Cardiac muscle cell (in vitro differentiated cells and primary cell): ENCODE measurements at places on chromosomes 6 and 20.
A peak's percentile ranks its signal among the peaks of the same experiment; 100 is the strongest.

DNA sequence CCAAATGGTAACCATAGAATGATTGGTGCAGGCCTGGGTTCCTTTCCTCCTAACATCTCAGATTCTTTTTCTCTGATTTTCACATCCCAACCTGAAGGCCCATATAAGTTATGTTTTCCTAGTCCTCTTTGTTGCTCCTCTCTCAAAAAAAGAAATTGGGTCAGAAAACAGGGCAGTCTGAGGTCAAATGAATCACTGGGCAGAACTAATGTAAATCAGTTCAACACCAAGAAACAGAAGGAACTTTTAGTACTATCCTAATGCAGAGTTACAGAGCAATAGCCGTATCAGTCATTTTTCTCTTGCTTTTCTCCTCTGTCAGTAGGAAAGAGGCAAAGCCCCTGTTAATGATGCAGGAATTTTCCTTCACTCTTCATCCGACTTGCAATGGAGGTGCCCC lies 11.0 kb upstream of the TPD52L1 start:
- no peaks in the 10 kb centered on the region for H3K4me1 ChIP-seq
- H3K36me3 ChIP-seq = no peaks in the 10 kb centered on the region
- H3K4me3 ChIP-seq = no peak overlapping the region

DNA sequence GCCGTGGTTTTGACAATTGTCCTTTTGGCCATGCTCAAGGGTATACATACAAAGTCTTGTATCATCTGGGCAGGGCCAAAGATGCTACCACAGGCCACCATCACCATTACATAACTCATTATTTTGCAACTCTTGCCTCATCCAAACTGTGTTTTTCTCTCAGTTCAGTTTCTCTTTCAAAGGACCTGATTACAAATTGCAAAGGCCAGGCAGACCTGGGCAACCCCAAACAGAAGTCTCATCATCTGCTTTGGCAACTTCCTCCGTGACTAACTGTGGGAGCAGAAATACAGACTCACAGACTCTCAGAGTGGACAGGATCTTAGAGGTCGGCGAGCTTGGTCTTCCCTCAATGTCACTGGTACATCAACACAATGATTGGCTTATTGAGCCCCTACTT lies 117.8 kb upstream of the NEDD9 start:
- H3K4me3 ChIP-seq = no peak overlapping the region
- no peak overlapping the region for H3K27ac ChIP-seq
- no peak for DNase-seq
- H3K4me1 ChIP-seq = no peaks in the 10 kb centered on the region

- no peak overlapping the region for H3K4me3 ChIP-seq
- H3K36me3 ChIP-seq = no peaks in the 10 kb centered on the region
- no peak for DNase-seq
- H3K27ac ChIP-seq = no peak overlapping the region
- H3K27me3 ChIP-seq = no peaks in the 10 kb centered on the region
- H3K4me1 ChIP-seq = no peaks in the 10 kb centered on the region
These were observed 37.6 kb downstream of the SHLD1 start for GRCh38 chr20:5787796-5788165.

DNA sequence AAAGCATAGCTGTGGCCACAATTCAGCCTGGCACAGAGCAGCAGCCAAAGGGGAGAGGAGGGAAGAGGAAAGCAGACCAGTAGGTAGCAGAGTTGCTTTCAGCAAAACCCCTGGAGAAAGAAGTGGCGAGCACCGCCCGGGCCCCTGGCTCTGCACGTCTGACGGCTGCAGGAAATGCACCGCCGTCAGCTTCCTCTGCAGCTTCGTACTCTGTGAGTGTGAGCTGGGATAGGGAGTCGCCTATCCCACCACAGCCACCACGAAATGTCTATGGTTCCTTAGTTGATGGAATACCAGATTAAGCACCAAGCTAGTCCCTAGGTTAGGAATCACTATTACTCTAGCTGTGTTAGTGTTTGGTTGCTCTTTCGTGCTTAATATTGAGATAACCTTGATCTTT lies 79.9 kb upstream of the NAA20 start:
- H3K27ac ChIP-seq = peak overlapping the region; percentile 77
- DNase-seq = no peak
- H3K36me3 ChIP-seq = no peaks in the 10 kb centered on the region

DNA sequence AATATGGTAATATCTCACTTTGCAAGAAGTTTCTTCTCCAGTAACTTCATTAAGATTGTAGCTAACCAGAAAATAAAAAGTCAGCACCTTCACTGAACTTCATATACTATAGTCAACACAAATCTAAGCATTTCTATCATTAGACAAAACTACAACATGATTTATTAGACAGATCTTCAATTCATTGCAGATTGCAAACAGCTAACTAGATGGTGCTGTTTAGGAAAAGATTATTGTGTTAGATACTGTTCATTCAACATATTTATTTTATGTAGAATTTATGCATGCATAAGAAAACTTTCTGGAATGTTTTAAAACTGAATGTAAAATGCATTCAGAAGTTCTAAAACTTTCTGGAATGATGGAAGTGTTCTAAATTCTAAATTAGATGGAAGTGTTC lies 442.1 kb downstream of the HTR1B start:
- H3K36me3 ChIP-seq = no peaks in the 10 kb centered on the region
- no peak overlapping the region for H3K4me3 ChIP-seq
- H3K27ac ChIP-seq = no peak overlapping the region
- no peaks in the 10 kb centered on the region for H3K27me3 ChIP-seq

DNA sequence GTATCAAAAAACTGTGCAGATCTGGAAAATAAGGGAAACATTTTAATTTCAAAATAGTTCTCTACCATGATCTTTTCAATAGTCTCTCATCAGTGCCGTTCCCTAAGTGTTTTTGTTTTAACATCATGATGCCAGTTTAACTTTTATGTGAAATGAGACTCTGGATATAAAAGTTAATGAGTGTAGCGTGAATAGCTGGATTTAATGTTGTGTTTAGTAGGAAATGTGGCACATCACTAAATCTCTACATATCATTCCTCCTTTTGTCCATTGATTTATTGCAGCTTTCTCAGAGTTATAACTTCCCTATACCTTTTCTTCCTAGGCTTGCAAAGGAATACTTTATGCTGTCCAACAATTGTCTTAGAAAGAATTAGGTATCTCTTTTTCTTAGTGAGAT lies 81.4 kb upstream of the SCGN start:
- H3K4me1 ChIP-seq = no peaks in the 10 kb centered on the region
- H3K4me3 ChIP-seq = no peak overlapping the region
- no peak overlapping the region for H3K27ac ChIP-seq
- DNase-seq = no peak

- H3K36me3 ChIP-seq = no peaks in the 10 kb centered on the region
- H3K27me3 ChIP-seq = no peaks in the 10 kb centered on the region
- H3K27ac ChIP-seq = no peak overlapping the region
- no peak for DNase-seq
These were observed 686.4 kb downstream of the HTR1B start for GRCh38 chr6:76776876-76777275.

DNA sequence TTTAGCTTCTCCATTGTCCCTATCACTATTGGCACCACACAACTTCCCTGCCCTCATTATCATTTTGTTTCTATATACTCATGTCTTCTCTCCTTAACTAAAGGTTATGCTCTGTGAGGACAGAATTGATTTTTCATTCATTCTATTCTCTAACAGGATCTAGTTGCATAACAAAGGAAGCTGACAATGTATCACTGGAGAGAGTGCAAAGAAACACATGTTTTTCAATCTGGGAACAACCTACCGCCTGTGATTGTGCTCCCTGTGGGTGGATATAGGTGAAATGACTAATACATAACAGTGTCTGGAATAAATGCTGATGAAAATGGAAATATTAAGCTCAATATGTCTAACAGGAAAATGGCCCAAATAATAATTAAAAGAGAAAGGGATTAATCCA lies 56.6 kb downstream of the COL12A1 start:
- no peaks in the 10 kb centered on the region for H3K36me3 ChIP-seq
- H3K4me3 ChIP-seq = no peak overlapping the region
- H3K4me1 ChIP-seq = no peaks in the 10 kb centered on the region
- DNase-seq = peak; percentile 54

GRCh38 chr6:44614396-44614795 lies 226.9 kb downstream of the CDC5L start:
- no peak overlapping the region for H3K4me3 ChIP-seq
- no peak for DNase-seq
- no peaks in the 10 kb centered on the region for H3K36me3 ChIP-seq
- no peak overlapping the region for H3K27ac ChIP-seq
- no peaks in the 10 kb centered on the region for H3K27me3 ChIP-seq

DNA sequence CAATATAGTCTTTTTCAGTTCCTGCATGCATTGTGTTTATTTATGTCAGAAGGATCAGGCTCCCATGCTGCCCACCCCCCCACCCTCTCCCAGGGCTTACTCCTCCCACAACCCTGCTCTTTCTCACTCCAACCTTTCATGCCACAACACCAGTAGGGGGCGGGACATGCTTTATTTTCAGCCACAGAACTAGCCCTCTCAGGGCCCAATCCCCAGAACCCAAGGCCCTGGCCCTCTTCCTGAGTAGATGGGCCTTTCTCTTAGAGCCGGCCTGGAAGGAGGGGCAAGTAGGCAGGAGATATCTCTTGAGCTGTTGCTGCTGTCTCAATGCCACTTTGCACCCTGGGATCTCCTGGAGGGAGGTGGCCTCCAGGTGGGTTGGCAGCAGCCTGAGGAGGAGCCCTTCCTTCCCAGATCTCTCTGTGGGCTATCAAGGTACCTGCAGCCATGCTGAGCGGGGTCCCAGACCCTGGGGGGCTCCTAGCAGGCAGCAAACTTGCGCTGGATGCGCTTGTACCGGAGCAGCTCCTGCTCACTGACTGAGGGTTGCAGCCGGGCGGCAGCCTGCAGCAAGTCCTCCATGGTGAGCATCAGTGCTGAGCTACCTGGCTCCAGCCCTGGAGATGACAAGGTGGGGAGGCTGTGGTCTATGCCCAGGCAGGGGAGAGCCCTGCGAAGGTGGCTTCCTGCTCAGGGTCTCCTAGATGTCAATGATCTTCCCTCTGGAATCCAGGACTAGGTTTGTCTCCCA lies 3.5 kb downstream of the GNMT start:
- H3K4me3 ChIP-seq = no peak overlapping the region
- peaks cover 2% of the 10 kb centered on the region for H3K36me3 ChIP-seq
- no peak overlapping the region for H3K27ac ChIP-seq

- H3K36me3 ChIP-seq = no peaks in the 10 kb centered on the region
- peak; percentile 26 for DNase-seq
- peak overlapping the region; percentile 46 for H3K27ac ChIP-seq
- H3K4me3 ChIP-seq = no peak overlapping the region
- H3K27me3 ChIP-seq = no peaks in the 10 kb centered on the region
- peaks cover 19% of the 10 kb centered on the region for H3K4me1 ChIP-seq
These were observed 211.3 kb downstream of the ARID1B start for GRCh38 chr6:156988276-156989158.

GRCh38 chr6:55530931-55531330 lies 48.1 kb downstream of the HMGCLL1 start:
- H3K27me3 ChIP-seq = no peaks in the 10 kb centered on the region
- no peak overlapping the region for H3K27ac ChIP-seq
- H3K4me1 ChIP-seq = no peaks in the 10 kb centered on the region

DNA sequence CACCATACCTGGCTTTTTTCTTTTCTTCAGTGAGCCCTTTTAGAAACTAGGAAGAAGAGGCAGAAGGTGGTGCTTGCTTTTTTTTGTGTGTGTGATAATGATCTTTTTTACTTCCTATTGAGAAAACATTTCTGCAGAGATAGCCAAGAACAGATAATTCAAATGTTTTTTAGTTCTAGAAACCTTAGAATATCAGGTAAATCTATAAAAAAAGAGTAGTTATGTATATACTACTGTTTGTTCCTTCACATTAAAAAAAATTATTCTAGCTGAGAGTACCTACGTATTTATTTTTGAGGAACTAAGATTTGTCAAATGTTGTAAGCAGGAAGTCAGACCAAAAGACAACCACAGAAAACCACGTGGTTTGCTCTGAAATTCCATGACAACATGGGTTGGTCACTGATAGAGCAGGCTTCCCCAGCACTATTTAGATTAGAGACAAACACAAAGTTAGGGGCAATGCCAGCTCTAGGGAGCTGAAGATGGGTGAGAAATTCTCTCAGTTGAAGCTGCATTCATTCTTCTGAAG lies 12.8 kb downstream of the STK4 start:
- H3K27me3 ChIP-seq = no peaks in the 10 kb centered on the region
- H3K4me1 ChIP-seq = no peaks in the 10 kb centered on the region
- DNase-seq = no peak
- H3K36me3 ChIP-seq = peaks cover 15% of the 10 kb centered on the region
- no peak overlapping the region for H3K27ac ChIP-seq

DNA sequence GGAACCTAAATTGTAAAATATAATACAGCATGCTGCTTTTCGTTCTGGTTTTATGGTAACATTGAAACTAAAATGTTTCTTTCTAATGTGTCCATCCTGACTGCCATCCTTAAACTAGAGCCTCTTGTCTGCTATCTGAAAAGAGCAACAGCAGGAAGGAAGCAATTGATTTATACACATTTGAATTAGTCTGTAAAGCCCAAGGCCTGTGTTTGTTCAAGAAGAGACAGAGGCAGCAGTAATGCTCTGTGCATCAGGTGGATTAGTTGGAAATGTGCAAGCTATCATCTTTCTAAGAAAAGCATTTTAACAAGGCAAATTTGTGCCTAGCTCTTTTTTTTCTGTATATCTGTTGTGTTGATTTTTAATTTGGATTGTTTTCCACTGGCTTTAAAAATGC lies 128.6 kb downstream of the SCAF8 start:
- DNase-seq = no peak
- no peak overlapping the region for H3K27ac ChIP-seq
- no peak overlapping the region for H3K4me3 ChIP-seq
- H3K4me1 ChIP-seq = no peaks in the 10 kb centered on the region
- no peaks in the 10 kb centered on the region for H3K27me3 ChIP-seq

- H3K27ac ChIP-seq = no peak overlapping the region
- no peak overlapping the region for H3K4me3 ChIP-seq
- DNase-seq = no peak
- H3K36me3 ChIP-seq = no peaks in the 10 kb centered on the region
- H3K27me3 ChIP-seq = no peaks in the 10 kb centered on the region
These were observed 311.6 kb downstream of the MMUT start for GRCh38 chr6:49151461-49151860.

DNA sequence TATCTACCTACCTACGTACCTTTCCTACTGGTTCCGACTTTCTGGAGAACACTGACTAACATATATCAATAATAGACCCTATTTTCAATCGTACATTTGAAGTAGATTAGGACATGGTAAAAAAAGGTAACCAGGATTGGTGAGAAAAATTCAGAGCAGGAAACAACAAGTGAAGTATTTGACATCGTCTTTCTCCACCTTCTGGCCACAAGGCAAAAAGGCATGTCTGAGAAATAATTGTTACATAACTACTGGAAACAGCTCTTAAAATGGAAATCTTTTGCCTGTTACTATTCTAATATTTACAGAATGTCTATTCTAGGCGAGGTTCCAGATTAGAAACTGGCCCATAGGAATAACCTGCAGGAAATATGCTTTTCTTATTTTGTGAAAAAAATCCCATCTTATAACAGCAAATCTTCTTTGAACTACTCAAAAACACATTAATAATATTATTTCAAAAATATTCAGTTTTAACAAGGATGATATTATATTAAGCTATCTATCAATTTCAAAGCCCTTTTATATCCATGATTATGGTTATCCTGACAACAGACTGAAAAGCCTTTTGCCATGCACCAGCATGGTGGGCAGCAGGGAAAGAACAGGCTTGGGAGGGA lies 80.8 kb downstream of the RCAN2 start:
- peak; percentile 38 for DNase-seq
- peaks cover 9% of the 10 kb centered on the region for H3K4me1 ChIP-seq
- H3K36me3 ChIP-seq = no peaks in the 10 kb centered on the region
